ENCODE measurements at places on chromosomes 2 and 18.

DNA sequence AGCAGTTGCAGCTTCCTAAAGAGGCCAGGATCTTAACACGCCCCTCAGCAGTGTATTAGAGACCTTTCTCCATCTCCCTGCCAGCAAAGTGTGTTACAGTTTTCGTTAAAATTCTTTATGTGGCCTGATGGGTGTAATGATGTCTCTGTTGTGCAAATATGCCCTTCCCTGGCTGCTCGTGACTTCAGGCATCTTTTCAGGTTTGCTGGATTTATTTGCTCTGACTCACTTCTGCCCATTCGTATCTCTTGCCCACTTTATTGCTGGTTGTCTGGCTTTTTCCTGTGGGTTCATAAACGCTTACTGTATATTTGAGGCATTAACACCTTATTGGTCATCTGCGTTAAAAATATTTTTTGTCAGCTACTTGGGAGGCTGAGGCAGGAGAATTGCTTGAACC lies 134.5 kb downstream of the ASB1 start:
- no peak for DNase-seq

DNA sequence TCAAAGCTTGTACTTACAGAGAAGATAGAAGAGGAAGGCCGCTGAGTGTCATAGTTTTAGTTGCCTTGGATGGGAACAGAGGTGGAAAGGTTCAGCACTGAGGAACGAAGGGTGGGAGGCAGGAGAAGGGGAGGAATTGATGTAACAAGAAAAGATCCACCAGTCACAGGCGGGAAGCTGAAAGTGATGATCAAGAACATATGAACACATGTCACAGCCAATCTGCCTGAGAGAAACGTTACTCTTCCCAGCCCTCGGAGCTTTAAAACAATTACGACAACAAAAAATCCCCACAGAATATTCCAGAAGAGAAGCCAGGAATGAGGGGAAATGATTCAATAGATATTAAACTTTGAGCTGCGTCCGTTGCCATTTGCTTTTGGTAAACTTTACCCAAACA lies 87.1 kb downstream of the TSHZ1 start:
- no peak for DNase-seq

- DNase-seq = no peak
Observed at GRCh38 chr18:2002604-2003003, 568.7 kb downstream of the METTL4 start.

GRCh38 chr18:3466872-3467271 lies 16.9 kb downstream of the TGIF1 start:
- DNase-seq = no peak

DNA sequence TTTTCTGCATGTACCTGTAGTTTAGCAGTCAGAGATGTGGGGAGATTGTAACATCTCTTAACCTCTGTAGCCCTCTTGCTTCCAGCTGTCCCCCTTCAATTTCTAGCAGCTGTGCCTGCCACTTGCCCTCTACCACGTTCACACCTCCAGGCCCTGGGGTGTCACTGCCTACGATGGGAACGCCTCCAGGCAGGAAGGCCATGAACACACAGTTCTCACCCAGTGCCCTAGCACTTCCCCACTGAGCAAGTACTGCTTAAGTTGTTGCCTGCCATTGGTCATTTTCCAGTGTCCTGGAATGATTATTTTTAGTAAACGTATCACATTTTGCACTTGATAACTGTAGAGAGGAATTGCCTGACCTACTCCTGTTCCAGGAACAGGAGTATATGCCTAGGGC lies 77.1 kb upstream of the B3GNT7 start:
- no peak for DNase-seq

- no peak for DNase-seq
Observed at GRCh38 chr2:24721470-24721869, 71.7 kb downstream of the PTRHD1 start.

- no peak for DNase-seq
Observed at GRCh38 chr2:149463328-149464002, 124.1 kb downstream of the MMADHC start.

GRCh38 chr18:9422816-9423519 lies 52.3 kb upstream of the RALBP1 start:
- no peak for DNase-seq

GRCh38 chr2:199130501-199130900 lies 327.2 kb downstream of the SATB2 start:
- DNase-seq = no peak

DNA sequence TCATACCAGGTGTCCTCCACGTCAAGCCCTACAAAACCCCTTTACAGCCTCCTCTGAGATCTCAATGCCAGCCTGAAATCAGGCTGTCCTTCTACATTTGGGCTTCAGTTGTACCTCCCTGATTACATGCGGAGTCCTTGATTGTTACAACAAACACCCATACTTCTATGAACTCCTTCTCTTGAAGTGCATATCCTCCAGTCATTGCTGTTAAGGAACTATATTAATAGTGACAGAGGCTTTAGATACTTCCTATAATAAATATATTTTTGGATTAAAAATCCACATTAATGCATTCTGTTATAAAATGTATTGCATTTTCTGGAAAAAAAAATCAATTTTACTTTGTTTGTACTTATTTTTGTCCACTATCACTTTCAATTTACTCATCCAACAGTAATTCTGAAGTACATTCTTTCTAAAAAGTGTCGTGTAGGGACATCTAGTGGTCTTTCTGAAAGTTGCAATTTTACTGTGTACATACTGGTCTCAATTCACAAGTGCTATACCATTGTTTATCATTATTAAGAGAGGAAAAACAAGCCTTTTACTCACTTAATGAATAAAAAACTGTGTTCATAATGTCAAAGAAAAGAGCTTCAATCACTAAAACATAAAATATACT lies 316.4 kb downstream of the DSEL start:
- DNase-seq = no peak

GRCh38 chr18:79574938-79575525 lies 104.6 kb upstream of the CTDP1 start:
- DNase-seq = no peak

GRCh38 chr2:100283724-100284501 lies 38.4 kb downstream of the LONRF2 start:
- no peak for DNase-seq

- DNase-seq = no peak
Observed at GRCh38 chr2:231684314-231685223, 23.8 kb upstream of the PTMA start.

DNA sequence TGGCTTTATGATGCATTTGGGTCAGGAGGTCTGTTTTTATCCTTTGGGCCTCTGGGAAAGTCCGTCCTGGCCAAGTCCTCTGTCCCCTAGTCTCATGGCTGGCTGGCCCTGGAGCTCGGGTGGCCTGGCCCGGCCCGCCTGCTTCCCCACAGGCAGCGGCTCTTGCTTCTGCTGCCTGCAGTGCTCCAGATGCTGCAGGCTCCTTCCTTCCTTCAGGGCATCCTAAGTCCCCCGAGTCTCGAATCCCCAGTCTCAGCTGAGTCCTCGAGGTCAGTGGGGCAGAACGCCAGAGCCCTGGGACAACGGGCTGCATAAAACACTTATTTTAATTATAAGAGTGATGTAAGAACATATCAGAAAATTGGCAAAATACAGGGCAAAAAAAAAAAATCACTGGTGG lies 71.2 kb downstream of the HPCAL1 start:
- no peak for DNase-seq

GRCh38 chr2:85534099-85534498 lies 4.9 kb upstream of the MAT2A start:
- no peak for DNase-seq

GRCh38 chr18:78145096-78145495 lies 834.5 kb upstream of the SALL3 start:
- no peak for DNase-seq

GRCh38 chr18:67104700-67105284 lies 411.7 kb downstream of the DSEL start:
- DNase-seq = peak; percentile 10

- no peak for DNase-seq
Observed at GRCh38 chr2:64807417-64807816, 153.7 kb upstream of the SERTAD2 start.

GRCh38 chr2:8541223-8541622 lies 140.6 kb upstream of the ID2 start:
- DNase-seq = no peak

DNA sequence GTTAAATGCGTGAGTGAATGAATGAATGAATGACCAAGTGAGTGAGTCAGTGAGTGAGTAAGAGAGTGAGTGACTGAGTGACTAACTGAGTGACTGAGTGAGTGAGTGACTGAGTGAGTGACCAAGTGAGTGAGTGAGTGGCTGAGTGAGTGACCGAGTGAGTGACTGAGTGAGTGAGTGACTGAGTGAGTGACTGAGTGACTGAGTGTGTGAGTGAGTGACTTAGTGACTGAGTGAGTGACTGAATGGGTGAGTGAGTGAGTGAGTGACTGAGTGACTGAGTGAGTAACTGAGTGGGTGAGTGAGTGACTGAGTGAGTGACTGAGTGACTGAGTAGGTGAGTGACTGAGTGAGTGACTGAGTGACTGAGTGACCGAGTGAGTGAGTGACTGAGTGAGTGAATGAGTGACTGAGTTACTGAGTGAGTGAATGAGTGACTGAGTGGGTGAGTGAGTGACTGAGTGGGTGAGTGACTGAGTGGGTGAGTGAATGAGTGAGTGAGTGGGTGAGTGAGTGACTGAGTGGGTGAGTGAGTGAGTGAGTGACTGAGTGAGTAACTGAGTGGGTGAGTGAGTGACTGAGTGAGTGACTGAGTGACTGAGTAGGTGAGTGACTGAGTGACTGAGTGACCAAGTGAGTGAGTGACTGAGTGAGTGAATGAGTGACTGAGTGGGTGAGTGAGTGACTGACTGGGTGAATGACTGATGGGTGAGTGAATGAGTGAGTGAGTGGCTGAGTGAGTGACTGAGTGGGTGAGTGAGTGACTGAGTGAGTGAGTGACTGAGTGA lies 11.3 kb downstream of the MAL start:
- DNase-seq = no peak

GRCh38 chr18:74718312-74718711 lies 120.6 kb downstream of the ZNF407 start:
- no peak for DNase-seq

DNA sequence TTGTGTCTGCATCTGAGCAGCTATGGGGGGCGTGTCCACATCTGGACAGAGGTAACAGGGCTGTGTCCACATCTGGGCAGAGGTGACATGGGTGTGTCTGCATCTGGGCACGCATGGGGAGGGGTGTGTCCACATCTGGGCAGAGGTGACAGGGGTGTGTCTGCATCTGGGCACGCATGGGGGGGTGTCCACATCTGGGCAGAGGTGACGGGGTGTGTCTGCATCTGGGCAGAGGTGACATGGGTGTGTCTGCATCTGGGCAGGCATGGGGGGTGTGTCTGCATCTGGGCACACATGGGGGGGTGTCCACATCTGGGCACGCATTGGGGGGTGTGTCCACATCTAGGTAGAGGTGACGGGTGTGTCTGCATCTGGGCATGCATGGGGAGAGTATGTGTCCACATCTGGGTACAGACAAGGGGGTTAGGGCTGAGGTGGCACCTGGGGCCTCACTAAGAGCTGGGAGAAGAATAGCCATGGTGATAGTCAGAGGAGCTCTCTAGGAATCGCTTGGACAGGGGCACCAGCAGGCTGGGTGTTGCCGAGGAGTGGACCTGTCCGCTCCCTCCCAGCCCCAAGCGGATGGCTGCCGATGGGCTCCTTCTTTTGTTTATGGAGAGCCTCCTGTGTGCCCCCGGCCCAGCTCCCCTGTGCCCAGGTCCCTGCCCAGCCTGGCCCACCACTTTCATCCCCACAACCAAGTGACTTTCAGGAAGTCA lies 177.8 kb downstream of the EIPR1 start:
- DNase-seq = no peak

DNA sequence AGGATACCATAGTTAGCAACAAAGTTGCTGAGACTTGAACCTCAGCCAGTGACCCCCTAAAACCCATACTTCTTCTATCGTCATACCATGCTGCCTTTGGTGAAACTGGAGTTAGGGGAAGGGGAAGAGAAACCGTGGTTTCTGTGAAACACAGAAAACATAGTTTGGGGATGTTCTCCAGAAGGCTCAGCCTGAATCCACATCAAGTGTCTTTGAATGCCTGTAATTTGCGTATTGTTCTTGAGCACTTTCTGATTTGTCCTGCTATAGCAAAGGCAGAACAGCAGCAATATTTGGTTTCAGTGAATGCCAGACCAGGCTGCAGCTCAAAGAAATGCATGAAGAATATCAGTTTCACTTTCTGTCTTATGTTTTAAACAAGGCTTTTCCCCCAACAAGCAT lies 258.7 kb downstream of the TTC32 start:
- no peak for DNase-seq

DNA sequence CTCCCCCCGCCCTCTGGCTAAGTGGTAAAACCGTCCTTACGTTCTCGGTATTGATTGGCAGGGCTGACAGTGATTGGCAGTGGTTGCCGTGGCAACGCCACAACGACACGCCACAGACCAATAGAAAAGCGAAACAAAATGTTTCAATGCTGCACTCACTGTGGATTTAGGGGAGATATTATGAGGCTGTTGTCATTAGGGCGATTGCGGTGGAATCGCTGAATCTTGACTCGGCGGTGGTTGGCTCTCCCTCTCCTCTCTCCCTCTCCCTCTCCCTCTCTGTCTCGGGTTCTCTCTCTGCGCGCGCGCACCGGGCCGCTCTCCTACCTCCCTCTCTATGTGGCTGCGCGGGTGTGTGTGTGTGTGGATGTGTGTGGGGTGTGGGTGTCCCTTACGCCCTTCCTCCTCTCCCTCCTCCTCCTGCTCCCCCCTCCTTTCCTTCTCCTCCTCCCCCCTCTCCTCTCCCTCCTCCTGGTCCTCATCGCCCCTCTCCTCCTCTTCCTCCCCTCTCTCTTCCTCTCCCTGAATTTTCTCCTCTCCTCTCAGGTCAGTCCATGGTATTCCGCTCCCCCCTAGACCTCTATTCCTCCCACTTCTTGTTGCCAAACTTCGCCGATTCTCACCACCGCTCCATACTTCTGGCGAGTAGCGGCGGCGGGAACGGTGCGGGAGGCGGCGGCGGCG lies at the start of gene SIX3:
SIX3 (plus strand) TSS at position 152 of the 684 bp plus-strand sequence; CDS start at position 555, 403 bp downstream.
- DNase-seq = no peak

DNA sequence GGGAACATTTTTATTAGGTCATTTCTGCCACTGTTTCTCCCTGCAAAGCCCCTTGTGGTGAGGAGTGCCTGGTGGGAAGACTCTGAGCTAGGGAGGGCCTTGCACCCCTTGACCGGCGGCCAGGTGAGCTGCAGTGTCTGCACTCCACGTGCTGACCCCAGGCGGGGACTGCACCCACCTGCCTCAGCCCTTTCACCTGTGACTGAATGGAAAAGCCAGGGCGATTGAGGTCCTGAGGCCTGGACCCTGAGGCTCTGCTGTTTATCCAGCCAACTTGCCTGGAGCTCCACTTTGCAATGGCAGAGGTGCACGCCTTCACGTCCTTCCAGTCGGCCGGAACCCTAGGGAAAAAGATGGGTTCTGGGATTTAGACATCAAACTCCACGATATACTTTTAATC lies 53.1 kb downstream of the TMEM18 start:
- DNase-seq = no peak

DNA sequence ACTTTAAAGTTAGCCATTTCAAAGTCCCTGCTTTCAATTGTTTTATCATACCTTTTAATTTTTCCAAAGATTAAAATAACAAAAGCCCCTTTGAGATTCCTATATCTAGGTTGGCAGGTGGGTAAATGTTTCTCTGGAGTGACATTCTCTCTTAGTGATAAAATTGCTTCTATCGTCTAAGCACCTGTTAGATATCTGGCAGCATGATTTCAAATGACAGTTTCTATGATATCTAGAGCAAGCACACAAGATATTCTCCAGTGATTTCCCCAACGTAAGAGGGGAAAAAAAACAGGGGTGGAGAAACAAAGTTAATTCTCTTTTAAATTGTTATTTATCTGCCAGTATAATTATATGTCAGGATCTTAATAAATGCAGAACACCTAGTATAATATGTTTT lies 610.2 kb downstream of the DSC3 start:
- no peak for DNase-seq

GRCh38 chr18:677145-677544 lies 19.7 kb downstream of the TYMS start:
- DNase-seq = no peak
